Anterior cingulate cortex (tissue), 58 donors: ENCODE measurements at places on chromosomes 2 and 18.

DNA sequence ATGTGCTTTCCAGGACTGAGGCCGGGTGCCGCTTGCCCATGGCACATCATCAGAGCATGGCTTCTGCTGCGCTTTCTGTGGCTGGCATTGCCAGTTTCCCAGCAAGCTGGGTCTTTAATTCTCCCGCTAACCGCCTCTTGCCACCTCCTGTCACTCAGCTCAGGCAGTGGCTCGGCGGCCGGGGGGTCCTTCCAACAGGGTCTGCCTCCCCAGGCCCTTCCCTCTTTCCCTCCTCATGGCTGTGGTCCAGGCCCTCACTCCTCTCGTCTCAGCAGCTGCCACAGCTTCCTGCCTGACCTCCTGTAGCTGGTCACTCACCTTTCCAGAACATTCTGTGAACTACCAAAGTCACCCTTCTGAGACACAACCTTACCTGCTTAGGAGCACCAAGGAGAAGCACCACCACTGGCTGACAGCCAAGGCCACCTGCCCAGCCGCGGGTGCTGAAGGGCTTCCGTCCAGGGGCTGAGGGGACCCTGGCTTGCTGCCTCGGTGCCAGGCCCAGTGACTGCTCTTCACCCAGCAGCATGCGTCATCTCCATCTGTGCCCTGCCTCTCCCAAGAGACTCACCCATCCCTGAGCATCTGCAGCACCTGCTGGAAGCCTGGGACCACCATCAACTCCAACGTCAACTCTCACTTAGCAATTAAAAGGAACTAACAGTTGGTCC is 22.6 kb downstream of the CHMP1B start:
- DNase-seq: no peak

DNA sequence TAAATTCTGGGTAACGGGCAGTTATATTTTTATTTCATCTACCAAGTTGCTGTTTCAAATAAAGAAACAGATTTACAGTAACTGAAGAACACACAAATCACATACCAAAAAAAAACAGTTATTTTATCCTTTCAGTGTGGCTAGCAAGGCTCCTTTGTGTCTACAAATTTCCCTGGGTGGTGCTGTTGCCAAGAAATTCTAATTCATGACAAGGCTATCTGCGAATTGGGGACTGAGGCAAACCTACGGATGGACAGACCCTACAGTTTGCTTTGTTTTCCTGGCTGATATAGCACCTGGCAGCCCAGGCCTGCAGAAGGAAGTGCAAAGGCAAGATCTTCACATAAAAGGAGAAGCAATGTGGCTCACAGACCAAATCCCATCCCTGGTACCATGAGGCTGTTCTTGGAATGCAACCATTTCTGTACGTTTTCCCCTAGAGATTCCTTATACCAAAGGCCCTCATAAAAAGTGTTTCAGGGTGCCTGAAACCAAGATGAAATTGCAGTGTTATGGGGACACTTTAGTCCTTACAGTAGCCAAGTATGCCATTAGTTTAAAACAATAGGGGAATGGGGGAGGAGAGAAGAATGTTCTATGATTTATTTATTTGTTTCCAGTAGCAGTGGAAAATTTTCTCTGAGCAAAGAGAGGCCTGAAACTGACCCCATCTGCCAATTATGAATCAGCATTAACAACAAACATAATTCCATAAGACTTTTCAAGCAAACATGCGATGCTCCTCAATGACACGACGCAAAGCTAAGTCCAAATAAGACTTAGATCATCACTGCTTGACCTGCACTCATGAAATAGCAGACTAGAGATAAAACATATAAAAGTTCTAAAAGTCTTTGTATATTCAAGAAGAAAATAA is 4.3 kb downstream of the KLF7 start:
- no peak for DNase-seq

DNA sequence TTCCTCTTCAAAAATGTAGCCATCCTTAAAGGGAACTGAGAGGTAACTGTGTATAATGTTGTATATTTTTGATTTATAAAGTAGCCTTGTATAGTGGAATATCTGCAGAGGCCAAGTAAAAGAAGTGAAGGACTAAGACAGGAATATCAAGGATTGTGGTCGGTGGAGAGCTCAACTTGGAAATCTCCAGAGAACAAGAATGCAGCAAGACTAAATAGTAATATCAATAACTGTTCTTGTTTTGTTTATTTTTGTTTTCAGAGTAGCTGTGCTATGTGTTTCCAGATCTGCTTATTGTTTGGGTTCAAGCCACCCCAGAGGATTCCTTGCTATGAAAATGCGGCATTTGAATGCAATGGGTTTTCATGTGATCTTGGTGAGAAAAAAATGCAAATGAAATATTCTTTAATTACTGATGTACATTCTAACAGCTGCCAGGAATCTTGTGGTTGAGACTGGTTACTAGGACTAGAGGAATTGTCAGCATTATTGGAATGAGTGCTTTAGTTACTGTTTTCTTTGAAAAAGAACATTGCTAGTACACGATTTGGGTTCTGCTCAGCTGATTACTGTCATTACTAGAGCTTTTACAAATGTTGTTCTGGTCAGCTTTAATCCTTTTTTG is 25.0 kb downstream of the FASTKD2 start:
- DNase-seq: no peak

DNA sequence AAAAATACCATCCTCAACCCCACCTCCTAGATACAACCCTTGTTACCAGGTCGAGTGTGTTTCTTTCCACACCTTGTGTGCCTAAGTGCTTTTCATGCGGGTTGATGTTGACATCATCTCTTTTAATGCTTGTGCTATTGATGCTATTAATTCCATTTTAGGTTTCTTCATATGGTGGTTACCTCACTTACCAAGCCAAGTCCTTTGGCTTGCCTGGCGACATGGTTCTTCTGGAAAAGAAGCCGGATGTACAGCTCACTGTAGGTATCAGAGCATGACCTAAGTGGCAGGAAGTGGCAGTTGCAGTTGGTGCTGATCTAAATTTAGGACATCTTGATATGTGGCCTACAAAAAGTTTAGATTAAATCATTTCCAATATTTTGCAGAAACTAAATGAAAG is 149.9 kb upstream of the TTC39C start:
- no peak for DNase-seq

DNA sequence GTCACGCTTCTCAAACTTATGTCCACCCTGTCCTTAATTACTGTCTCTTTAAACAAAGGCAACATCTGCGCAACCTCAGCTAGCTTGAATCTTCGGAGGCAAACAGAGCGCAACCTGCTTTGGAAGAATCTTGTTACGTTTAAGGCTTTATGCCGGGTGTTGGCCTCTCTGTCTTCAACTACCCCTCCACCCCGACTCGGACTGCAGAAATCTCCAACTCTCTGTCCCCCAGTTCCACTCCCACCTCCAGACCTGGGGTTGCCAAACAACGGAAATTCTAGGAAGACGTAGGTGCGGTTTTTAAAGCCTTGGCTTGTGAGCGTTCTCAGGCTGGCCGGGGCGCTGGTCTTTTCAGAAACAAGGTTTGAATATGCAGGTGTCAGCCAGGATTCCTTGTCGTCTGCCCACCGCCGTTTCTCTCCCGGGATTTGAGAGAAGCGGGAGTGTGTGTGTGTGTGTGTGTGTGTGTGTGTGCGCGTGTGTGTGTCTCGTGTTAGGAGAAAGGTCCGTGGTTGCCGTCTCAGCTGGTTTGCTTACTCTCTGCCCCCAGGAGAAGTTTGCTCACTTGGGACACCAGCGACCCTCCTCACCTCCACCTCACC is 1.1 kb upstream of the ONECUT2 start:
- DNase-seq: no peak

- no peak for DNase-seq
These were observed 325.9 kb upstream of the NT5C1B start for GRCh38 chr2:18915227-18915626.

DNA sequence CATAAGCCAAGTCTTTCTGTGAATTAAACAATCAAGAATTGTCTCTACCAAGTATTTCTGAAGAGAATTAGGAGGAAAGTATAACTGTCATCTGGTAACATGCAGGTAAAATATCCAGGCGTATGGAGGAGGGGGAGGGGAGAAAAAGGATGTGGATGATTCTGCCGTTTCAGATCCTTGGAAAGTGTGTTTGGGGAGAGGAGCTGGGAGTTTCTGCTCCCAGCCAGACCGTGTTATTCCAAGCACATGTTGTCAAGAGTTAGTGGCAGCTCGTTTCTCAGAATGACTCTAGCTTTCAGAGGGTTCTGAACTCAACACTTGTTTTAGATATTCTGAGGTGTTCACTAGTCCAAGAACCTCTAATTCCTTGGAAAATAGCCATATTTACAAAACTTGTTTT is 137.6 kb downstream of the FAM124B start:
- DNase-seq: no peak
